G401 (cell line): ENCODE measurements at places on chromosomes 1 and 21.

DNA sequence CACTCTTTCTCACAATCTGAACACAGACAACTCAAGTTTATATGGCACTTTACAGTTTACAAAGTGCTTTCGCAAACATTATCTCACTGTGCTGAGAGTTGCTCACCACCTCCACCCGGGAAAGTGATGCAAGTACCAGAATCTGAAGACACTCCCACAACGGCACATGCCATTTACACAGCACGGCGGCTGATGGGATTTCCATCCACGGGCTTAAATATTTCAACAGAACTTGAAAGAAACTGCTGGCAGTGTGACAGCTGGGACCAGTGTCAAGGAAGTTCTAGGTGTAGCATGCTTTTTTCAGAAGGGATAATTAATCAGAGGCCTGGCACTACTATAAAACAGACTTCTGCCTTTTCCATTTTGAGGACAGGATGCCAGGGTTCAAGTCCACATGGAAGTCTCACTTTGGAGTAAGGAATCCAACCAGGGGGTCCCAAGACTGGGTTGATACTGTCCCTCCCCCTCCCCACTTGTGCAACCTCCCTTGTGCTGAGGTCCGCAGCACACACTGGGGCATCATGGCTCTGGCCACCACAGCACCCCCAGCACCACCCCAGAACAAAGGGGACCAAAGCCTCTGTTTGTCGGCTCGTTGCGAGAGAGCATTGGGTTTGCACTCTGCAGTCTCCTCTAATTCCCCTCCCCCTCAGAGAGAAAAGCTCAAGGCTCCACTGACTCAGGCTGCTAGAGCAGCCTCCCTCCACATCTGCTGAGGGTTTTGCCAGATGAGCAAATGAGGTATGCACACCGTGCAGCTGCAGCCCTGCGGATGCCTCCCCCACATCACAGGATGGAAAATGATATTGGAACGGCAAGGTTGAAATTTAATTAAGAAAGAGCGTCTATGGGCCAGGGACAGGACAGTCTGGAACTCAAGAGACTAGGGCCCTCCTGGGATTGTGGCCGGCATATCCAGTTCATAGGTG, 154.9 kb downstream of the TGFBR3 start:
- DNase-seq: no peak

DNA sequence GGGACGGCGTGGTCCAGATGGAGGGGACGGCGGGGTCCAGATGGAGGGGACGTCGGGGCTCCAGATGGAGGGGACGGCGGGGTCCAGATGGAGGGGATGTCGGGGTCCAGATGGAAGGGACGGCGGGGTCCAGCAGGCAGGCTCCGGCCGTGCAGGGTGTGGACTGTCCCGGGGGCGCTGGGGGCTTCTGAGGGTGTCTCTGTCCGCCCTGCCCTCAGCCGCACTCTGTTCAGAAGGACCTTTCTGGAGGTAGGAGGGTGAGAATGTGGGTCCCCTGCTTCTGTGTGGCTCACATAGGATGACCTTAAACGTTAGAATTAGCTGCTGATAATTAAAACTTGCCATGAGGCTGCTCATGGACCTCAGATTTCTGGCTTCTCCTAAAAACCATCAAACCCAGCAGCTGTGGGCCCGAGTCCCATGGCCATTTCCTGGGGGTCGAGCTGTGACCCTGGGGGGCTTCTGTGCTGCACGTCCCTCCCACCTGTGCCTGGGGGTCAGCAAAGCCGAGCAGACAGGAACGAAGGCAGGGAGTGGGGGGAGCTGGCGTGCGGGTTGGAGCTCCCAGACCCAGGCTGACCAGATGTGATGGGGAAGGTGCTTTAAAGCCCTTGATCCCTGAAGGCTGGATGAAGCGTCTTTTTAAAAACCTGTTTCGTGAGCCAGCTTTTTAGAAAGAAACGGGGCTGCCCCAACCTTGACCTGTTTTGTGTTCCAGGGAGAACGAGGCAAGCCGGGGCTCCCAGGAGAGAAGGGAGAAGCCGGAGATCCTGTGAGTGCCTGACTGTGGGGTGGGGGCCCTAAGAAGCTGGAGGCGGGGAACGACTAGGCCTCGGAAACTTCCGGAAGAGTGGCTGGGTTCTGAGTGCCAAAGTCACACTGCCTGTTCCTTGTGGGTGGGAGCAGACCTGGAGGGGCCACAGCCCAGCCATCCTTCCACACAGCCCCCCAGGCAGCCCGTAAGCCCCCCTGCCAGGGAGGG, 7.1 kb downstream of the COL6A1 start:
- DNase-seq: no peak

DNA sequence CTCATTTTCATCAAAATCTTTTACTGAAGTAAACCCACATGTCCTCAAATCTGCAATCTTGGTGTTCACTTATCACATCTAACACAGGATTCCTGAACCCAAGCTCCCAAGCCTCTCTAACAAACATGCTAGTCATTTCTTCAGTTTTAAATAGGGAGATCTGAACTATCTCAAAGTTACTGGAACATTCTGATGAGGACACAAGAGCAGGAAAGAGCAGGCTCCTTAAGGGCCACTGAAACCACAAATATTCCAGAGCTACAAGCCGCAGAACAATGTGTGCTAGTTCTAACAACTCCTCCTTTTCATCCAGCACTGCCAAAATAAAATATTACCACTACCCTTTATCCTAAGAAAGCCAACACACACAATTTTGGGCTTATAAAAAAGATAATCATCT, 38.9 kb downstream of the WARS2 start:
- no peak for DNase-seq

DNA sequence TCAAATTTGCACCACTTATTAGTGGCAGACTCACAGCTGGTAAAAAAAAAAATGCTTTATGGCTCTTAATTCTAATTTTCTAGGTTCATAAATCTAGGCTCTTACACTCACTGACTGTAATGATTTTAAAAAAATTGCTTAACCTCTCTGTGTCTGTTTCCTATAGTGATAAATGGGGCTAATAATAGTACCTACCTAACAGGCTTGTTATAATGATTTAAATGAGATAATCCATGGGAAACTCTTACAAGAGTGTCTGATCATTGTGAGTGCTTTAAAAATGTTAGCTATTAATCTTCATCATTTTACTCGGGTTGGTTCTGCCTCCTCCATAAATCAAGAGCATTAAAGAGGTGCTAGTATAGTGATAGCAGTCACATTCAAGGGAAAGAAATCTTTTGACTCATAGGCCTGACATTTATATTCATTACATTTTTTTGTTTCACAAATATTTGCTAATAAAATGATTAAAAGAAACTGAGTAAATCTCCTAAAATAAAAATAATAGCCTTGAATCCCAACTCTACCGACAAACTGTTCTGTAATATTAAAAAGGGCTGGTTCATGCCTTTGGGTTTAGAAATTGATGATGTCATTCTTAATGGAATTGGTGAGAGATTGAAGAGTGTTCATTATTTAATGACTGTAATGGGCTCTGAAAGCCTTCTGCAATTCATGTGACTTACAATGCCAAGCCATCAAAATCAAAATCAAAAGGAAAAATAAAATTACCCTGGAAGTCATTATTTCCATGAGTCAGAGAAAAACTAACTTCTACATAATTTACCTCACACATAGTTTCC, 93.9 kb upstream of the PALMD start:
- DNase-seq: no peak

GRCh38 chr1:235563513-235564061, 59.3 kb upstream of the B3GALNT2 start:
- DNase-seq: no peak

DNA sequence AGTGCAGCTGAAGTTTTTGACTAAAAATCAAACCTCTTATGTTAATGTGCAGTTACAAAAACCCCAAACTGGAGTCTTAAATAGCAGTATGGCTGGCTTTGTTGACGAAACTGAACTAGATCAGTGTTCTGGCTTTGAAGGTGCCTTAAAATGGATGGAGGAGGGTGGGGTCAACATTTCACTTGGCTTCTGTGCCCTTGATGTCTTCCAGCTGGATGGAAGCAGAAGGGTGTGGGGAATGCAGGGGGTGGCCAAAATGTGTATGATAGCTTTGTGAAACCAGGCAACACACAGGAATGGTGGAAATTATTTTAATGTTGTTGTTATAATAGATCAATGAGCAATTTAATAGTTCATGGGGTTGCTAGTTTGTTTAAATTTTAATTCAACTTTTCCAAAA, 96.8 kb upstream of the C1orf105 start:
- DNase-seq: peak; percentile 20

DNA sequence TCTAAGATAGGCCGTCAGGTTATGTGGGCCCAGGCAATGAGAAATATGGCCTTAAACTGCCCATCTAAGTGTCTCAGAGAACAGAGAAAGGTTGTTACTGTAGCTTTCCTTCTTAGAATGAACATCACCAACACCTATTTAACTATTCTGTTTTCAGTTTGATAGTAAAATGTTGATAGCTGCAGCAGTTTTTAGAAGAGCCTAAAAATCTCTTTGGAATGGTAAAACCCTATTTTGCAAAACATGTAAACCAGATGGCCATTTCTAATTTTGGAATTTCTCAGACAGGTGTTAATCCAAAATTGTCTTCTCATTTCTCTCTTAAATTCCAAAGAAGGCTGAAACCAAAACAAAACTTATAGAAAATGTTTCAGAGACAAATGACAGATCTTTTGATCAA, 57.5 kb downstream of the DIPK1A start:
- DNase-seq: peak; percentile 76

DNA sequence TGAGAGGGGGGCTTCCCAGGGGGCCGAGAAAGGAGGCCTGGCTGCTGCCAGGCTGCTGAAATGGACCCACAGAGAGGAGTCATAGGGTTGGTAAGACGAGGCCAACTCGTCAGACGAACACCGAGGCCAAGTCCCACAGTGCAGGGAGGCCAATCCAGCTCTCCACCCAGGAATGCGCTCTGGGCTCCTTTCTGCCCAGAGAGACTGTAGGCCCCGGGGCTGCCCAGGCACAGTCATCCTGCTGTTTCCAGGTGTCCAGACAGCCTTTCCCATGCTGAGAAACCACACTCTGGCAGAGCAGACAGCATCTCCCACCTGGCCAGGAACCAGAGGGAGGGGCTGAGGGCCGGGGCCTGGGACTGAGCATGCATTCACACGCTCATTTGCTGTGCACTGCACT, 26.7 kb upstream of the RSPO1 start:
- DNase-seq: no peak

GRCh38 chr1:31924839-31925238, 13.3 kb downstream of the PTP4A2 start:
- DNase-seq: no peak

- no peak for DNase-seq
Measured at GRCh38 chr1:16235944-16236510, 956 bp downstream of the CPLANE2 start.

DNA sequence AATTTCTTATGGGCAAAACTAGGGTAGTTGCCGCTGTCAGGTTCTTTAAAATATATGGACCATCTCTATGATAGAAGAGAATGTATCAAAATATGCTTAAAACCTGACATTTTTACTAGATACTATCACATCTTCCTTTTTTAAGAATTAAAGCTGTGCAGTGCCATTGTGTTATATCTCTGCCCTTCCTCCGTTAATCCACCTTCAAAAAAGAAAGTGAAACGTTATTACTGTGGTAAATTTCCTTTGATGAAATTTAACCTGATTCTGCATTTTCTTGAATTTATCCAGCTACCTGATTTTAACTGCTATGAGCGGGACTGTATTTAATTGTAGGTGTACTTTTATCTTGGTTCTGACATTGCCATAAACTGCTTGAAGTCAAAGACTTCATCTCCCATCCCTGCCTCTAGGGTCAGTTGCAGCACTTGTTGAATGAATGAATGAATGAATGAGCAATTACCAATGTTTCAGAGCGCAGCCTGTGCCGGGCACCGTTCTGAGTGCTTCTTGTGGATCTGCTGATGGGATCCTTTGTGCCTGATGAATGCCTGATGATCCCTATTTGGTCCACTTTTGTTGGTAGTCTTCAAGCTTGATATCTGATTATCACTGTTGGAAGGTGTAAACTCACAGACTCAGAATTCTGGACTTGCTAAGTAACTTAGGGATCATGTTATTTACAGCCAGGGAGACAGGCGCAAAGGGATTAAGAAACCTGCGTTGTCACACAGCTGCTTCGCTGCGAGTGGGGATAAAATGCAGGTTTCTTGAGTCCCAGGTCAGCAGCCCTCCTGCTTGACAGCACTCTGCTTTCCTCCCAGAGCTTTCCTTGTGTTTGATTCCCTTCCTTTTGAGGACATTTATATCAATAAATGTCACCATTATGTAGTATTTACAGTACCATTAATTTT, 30.1 kb downstream of the SMYD2 start:
- no peak for DNase-seq

DNA sequence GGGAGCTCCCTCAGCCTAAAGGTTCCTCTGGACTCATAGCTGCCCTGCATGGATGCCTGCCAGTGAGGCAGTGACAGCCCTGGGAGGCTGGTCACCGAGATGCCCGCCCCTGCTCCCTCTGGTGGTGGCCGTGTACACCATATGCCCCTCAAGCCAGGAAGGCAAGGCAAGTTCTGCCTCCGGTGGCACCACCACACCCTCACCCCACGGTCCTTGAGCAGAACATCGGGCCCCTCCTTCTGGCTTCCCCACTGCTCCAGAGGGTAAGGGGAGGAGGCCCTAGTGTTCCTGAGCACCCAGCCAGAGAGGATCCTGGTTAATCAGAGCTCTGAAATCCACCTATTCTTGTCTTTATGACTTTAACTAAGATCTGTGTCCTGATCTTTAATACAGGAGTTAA, 1.5 kb upstream of the S100A14 start:
- DNase-seq: no peak

DNA sequence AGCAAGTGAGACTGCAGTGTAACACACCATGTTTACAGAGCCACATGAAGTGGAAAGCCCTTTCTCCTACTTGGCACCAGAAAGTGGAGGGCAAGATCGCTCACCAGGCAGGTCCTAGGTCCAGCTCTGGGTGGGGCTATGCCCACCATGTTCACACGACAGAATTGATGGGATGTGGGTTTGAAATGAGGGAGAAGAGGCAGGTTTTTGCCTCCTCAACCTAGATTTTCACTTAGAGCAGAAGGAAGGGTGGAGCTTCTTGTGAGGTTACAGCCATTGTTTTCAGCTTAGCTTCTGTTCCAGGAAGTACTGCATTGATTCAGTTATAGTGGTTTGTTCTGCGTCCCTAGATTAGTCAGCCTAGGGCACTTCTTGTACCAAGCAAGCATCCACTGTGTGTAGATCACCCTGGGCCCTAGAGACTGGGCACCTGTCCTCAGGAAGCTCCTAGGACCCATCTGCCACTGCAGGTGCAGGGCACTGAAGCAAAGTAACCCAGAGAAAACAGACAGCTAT, 2.3 kb downstream of the CD53 start:
- DNase-seq: no peak

DNA sequence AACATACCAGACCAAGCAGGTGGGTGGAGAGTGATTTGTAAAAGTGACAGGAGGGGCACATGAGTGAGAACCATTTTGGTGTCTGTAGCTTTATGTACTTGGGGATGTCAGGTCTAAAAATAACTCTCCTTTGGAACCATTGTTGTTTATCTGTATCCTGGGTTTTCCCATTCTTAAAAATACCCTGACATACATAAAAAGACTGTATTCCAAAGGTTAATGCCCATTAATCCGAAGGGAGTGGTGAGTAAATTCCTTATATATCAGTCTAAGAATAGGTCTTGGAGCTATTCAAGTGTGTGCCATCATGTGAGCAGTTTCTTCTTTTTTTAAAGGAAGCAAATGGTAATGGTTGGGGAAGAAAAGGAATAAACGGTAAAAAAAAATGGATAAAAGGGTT, 117.5 kb downstream of the TGFB2 start:
- DNase-seq: no peak
